Nephron progenitor cell (in vitro differentiated cells): ENCODE measurements at places on chromosomes 2 and 18.

GRCh38 chr2:951224-952006 lies 766 bp downstream of the SNTG2 start:
- no peak for DNase-seq

- peak; percentile 38 for DNase-seq
Observed at GRCh38 chr18:23689616-23690504, 607 bp downstream of the LAMA3 start.

DNA sequence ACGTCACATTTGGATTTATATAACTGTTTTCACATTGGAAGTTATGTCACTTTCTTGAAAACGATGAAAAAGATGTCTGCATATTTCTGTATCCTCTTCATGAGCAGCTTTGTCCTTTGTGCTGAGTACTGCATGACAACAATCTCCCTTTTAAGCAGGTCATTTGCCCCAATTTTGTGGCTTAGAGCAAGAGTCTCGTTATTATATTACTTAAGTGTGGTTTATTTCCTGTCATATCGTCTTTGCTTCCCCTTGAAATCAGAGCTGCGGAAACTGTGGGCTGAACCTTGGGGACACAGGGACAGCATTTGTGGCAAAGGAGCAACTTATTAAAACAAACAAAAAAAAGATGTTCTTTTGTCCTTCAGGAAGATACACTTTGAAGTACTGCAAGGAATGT lies 254.0 kb upstream of the DSEL start:
- DNase-seq = no peak

DNA sequence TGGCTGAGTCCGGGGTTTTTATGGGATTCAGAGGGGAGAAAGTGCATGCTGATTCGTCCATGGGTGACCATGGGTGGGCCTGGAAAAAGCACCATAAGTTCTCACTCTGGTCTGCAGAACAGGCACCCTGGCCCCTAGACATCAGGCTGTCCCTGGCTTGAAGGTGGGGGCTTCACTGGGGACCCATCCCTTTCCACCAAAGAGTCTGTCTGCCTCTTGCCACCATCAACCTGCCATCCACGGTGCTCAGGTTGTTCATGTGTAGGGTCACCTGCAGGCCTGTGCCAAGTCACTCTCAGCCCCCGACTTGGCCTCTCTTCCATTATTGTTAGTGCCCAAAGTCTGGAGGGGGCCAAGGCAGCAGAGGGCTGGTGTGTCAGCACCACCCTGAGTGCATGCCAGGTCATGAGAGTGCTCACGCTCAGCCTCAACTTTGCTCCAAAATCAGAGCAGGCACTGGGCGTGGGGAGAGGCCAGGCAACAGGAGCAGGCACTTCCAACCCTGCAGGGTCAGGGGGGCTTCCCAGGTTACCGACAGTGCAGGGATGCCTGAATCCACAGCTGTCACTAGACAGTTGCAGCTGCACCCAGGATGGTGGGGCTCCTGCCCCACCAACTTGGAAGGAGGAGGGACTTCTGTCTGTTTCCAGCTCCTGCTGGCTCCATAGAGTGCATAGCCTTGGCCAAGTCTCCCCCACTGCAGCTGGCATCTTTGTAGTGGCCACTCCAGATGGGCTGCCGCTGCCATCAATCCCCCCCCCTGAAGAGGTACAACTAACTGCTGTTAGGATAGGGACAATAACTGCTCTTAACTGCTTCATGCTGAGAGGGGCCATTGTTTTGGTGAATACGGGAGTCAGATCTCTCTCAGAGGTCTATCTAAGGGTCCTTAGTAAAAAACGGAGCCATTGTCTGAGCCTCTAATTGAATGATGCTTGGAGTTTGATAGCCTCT lies 209.3 kb downstream of the AKAIN1 start:
- no peak for DNase-seq

DNA sequence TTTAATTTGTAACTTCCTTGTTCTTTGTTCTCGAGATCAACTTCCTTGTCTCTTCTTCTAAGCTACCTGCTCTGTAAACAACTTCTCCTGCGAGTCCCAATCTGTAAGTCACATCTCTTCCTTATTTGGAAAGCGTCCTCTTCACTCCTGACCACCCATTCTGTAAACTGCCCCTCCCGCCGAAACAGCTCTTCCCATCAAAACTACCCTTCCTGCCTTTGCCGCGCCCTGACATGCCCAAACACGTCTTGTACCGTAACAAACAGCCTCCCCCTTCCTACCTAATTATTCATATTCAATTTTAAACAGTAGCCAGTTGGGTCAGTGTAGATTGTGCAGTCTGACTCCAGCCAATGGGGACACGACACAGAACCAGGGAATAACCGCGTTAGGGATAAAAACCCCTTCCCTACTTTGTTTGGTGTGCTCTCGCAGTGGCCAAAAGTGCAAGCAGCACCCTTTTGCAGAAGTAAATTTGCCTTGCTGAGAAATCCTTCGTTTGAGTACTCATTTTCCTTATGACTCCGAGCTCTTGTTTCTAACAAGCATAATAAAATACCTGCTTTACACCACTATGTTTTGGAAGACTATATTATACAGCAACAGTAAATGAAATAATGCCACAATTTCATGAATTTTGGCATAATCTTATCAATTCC lies 39.8 kb downstream of the PIAS2 start:
- no peak for DNase-seq

DNA sequence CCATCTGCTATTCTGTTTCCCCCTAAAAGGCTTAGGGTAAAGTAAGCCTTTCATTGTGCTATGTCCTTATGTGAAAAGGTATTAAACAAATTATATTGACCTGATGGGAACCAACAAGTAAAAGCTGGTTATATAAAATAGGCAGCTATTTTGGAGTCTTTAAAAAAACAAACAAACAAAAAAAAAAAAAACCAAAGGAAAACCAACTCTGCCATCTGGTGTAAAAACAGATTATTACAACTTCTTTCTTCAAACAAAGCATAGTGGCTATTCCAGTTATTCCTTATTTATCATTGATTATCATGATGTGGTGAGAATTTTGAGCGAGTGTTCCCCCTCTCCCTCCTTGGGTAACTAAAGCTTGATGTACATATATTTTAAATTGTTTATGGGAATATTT lies 122.3 kb upstream of the FHL2 start:
- DNase-seq = no peak

DNA sequence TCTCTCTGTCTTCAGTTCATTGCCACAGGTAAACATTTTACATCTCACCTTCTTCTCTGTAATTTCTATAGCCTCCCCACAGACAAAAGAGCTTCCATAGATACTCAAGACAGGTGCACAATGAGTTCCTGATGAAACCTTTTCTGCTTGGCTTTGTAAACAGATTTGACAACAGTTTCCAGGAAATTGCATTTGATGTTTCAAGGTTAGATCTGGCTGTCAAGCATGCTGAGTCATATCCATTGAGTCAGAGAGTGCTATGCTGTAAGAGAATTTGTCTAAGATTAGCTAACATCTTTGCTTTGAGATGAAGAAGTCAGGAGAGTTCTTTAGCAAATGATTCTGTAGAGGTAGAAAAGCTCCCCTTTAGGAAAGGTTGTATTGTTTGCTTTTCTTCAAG lies 40.6 kb upstream of the MAP2 start:
- no peak for DNase-seq

DNA sequence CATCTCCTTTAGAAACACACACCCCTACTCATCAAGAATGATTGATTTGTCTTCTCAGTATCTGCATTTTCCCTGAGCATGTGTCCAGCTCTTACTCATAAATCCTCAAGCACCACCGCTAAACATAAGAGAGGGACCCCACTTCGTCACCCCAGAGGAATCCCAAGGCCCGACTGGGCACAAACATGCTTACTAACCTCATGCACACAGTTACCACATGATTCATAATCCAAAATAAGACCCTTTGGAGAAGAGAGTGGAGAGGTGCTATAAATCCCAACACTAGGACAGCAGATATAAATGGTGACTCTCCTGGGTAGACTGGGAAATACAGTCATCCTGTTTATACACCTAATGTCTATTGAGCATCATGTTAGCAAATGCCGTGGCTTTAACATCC lies 843.2 kb upstream of the ID2 start:
- no peak for DNase-seq

DNA sequence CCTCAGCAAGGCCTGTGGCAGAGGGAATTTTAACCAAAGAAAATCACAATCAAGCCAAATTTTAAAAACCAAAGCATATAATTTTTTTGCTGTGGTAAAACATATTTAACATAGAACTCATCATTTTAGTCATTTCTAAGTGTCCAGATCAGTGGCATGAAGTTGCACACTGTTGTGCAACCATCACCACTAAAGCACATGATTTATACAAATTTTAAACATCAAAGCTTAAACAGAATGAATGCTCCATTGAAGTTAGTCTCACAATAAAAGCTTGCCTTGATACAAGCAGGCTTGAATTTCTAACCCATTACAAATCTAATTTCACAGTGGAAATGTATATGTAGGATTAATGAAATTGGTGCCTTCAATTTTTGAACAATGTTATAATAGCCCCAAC lies 31.2 kb downstream of the FTCDNL1 start:
- no peak for DNase-seq

DNA sequence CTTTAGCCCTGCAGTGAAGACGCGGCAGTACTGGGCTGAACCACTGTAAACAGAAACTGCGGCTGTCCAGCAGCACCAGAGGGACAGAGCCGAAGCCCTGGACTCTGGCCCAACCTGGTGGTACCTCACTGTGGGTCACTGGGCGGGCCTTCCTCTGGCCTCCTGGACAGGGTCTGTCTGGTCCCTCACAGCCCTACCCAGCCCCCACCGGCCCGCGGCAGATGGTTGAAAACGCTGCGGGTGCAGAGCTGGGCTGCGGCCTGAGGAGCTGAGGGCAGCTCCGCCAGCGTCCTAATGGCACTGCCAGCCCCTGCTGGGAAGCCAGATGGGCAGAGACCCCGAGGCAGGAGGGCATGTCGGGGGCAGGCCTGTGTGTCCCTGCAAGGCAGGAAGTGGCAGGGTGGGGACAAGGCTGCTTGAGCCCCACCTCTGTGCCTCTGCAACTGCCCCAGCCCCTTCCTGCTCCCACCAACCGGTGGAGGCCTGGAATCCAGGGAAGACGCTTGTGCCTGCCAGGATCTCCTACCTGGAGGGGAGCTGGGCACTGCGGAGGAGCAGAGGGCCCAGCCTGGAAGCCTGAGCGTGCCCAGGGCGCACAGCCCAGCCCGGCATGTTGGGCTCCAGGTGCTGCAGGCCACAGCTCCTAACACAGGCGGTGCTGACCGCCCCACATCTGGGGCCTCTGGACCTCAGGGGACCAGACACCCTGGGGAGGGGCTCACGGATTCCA lies 36.3 kb downstream of the HS6ST1 start:
- no peak for DNase-seq

DNA sequence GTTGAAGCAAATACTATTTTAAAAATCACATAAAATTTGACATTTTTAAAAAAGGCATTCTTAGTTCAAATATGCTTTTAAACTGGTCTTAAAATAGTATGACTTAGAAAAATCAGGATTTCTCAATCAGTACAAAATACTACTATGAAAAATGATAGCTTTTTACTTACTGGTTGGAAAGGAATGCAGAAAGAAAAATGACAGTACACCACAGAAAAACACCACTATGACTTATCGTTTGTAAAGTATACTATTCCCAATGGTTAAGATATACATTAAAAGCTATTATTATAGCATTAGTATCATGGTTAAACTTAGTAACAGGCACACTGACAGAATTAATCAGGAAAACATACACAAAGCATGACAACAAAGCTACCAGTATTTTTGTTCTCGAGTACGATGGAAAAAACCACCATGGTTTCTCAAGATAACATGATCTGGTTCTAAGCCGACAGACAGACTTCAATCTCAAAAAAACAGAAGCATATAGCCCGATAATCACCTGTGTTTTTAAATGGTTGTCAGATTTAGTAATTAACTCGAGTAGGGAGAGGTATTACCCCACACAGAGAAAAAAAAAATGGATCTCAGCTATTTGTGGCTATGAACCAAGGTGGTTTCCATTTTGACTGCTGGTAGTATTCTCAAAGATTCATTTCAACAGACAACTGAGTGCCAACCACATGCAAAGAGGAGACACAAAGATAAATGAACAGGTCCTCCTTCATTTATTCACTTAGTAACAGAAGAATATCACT lies 39.1 kb downstream of the CUL3 start:
- no peak for DNase-seq

DNA sequence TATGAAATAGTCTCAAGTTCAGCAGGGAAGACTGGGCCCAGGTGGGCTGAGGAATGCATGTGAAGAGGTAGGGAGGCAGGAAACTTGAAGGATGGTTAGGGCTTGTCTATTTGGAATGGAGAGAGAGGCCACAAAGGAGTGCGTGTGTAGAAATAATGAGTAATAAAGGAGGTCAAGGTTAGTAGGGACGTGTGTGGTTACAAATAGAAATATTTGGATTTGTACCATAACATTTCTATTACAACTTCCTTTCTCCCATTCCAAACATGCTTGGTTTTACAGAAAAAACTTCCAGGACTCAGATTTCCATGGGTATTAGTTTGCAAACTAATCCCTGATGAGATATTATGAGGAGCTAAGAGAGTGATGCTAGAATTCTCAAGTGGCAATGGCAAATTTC lies 280.6 kb downstream of the NCKAP5 start:
- no peak for DNase-seq

DNA sequence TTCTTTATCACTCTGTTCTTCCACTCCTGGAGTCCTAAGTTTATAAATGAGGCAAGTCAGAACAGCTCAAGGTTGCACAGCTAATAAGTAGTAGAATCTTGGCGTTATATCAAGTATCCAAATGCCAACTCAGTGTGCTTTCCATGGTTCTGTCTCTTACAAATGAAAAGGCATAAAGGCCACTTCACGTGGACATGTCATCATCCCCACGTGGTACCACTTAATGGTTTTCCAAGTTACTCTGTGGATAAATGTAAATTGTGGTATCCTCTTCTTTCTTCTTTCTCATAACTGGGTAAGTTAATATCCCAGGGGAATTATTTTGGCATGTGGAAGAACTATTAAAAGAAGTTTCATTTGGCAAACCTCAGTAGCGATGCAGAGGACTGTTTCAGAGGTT lies 131.5 kb upstream of the L3MBTL4 start:
- DNase-seq = no peak

DNA sequence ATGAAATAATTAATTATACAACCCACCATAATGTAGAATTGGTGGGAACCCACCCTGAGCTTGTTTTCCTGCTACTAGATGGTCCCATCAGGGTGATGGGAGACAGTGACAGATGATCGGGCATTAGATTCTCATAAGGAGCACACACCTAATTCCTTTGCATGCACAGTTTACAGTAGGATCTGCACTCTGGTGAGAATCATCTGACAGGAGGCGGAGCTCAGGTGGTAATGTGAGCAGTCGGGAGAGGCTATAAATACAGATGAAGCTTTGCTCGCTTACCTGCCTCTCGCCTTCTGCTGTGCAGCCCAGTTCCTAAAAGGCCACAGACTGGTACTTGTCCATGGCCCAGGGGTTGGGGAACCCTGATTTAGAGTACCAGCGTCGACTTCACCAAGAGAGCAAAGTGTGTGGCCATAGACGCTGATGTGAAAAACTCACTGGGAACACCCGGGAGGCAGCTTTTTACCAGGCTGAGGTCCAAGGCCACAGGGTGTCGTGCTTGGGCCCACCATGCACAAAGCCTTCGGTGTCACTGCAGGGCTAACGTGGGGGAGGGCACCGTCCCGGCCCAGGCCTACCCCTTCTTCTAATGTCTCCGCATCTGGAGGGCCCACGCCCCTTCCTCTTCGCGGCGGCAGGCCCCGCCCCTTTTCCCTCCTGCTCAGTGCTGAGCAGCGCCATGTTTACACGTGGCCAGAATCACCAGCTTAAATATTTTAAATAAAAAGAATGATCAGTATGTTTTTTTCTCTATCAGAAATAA lies 296.8 kb upstream of the HDAC4 start:
- DNase-seq = no peak

GRCh38 chr2:1827686-1828085 lies 83.4 kb upstream of the PXDN start:
- DNase-seq = no peak

GRCh38 chr2:86239326-86239725 lies 40.1 kb downstream of the MRPL35 start:
- no peak for DNase-seq
